ENCODE measurements at places on chromosomes 11 and 22.

- no peak for DNase-seq
Observed at GRCh38 chr11:101126551-101127196, 2.9 kb downstream of the PGR start.

- no peak for DNase-seq
Observed at GRCh38 chr11:64400102-64400501, 41.1 kb downstream of the RPS6KA4 start.

- DNase-seq = no peak
Observed at GRCh38 chr11:26949846-26950245, 44.1 kb upstream of the FIBIN start.

GRCh38 chr11:107787733-107788132 lies 70.9 kb downstream of the SLC35F2 start:
- no peak for DNase-seq

DNA sequence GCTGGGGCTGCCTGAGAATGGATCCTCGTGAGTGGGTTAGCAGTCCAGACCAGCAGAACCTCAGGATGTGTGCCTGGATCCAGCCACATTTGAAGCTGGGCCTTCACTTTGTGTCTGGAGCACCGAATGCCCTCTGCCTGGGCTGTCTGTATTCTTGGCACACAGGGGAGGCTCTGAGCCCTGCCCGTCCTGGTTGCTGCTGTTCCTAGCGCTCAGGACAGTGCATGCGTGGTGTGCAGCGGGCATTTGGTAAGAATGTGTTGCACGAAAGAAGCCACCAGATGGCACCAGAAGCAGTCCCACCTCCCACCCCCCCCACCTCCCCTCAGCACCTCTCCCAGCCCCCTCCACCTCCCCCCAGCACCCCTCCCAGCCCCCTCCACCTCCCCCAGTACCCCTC lies 4.1 kb upstream of the MAPK11 start:
- DNase-seq = no peak

GRCh38 chr11:63603180-63603518 lies 11.1 kb downstream of the PLAAT3 start:
- DNase-seq = no peak

DNA sequence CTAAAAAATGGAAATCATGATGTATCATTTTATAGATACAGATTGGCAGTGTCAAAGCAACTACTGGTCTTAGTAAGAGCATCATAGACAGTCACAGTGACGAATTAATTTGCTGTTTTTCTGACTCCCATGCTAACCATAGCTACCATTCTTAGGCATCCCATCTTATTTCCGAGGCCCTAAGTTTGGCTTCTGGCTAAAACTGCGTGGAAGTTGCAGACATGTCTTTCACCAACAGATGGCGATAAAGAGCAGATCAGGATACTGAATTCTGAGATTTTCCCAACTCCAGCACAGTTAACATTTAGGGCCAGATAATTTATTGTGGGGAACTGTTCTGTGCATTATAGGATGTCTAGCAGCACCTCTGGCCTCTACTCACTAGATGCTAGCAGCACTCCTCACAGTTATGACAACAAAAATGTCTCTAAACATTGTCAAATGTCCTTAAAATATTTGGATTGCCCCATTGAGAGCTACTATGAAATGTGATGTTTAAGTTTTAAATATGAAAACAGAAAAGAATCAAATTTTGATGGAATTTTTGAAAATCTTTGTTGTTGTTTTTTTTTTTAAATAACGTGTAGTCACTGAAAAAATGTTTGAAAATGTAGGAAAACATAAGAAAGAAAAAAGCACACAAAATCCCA lies 16.3 kb downstream of the OR2AG2 start:
- no peak for DNase-seq

GRCh38 chr11:26987272-26987671 lies 6.6 kb upstream of the FIBIN start:
- DNase-seq = no peak

DNA sequence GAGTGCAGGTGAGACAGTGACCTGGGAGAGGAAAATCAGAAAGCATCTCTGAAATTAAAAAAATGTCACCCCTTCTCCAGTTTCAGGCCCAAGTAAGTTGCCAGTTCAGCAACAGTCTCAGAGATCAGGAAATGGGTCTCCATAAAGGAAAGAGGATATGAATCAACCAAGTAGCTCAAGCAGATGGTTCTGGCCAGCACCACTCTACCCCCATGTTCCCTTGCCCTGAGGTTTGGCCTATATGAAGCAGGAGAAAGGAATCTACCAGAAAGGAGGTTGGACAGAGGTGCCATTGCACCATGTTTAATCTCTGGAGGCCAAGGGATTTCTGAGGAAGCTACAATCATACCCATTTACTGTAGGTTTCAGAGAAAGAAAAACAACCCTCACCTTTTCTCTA lies 7.7 kb downstream of the FZD4 start:
- no peak for DNase-seq

DNA sequence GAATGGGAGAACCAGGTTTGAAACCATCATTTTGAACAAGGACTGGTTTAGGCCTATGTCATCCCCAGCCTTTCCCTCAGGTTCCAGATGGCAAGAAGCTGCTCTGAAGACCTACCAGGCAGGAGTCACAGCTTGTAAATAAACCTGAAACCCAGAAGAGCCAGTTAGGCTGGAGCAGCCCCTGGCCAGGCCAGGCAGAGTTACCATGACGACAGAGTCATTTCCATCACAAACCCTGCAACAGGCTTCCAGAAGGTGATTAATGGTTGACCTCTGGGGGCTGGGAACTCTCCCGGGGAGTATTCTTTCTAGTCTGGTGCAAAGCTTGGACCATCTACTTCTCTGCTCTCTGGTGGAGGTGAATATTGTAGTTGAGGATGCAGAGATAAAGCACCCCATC lies 164.1 kb upstream of the NCAM1 start:
- DNase-seq = no peak

- DNase-seq = no peak
Observed at GRCh38 chr11:68064926-68065325, 26.1 kb downstream of the TCIRG1 start.

GRCh38 chr11:29432719-29433325 lies 584.0 kb downstream of the KCNA4 start:
- DNase-seq = no peak

DNA sequence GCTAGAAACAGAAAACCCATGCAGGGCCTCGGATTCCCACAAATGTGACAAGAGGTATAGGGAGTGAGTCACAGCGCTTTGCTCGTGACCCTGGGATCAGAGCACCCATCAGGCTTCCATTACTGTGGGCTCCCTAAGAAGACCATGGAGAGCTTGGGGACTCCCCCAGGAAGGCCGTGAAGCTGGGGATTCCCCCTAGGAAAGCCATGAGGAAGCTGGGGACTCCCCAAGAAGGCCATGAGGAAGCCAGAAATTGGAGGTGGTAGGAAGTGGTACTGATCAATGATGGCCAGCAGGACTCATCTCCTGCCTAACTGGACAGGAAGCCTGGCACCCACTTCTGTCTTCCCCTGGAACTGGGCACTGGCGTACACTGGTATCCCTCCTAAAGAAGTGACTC lies 10.1 kb upstream of the DCPS start:
- DNase-seq = no peak

- no peak for DNase-seq
Observed at GRCh38 chr11:12110714-12111548, 541 bp downstream of the MICAL2 start.

- no peak for DNase-seq
Observed at GRCh38 chr22:37547251-37547741, 13.0 kb upstream of the CDC42EP1 start.

- no peak for DNase-seq
Observed at GRCh38 chr22:24216541-24217209, 28.2 kb downstream of the GGT5 start.

DNA sequence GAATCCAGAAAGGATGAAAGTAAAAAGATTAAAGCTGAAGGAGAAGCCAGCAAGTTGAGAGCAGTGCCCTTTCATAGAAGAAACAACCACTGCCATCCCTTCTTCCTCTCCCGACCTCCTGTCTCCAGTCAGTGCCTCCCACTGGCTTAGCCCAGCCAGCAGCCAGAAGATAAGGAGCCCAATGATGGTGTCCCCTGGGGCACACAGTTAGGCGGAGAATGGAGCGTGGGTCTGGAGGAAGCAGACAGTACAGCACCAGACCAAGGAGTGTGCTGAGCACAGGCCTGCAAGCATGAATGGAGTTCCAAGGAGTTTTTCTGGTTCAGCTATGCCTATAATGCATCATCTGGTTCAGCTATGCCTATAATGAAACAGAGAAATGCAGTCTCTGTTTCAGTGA lies 54.3 kb upstream of the TNRC6B start:
- DNase-seq = no peak

DNA sequence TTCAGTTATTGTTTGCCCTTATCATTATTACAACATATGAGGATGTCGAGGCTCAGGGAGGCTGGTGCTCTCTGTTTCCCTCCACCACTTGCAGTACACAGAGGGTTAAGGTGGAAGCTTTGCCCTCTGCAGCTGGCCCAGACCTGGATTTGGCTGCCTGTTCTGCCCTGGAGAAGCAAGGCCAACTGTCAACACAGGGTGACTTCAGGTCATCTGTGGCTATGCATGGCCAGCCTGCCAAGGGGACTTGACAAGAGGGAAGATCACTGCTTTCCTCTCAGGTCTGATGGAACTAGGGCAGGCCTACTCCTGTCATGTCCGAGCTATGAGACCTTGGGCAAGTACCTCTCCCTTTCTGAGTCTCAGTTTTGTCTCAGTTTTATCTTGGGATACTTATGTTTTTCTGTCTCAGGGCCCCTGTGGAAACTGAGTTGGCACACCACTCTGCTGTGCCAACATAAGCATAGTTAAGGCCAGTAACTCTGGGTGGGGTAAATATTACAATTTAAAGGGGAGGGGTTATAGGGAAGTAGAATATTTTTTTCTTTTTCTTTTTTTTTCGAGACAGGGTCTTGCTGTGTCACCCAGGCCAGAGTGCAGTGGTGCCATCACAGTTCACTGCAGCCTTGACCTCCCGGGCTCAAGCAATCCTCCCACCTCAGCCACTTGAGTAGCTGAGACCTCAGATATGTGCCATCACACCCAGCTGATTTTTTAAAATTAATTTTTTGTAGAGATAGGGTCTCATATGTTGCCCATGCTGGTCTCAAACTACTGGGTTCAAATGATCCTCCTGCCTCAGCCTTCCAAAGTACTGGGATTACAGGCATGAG lies 2.4 kb upstream of the THRSP start:
- DNase-seq = no peak

- no peak for DNase-seq
Observed at GRCh38 chr22:27510024-27510423, 291.5 kb downstream of the MN1 start.

GRCh38 chr11:59615120-59615636 lies 396 bp downstream of the OSBP start:
- no peak for DNase-seq

GRCh38 chr11:58592760-58593472 lies 14.1 kb downstream of the ZFP91 start:
- no peak for DNase-seq

GRCh38 chr11:69637941-69638871 lies 2.8 kb upstream of the CCND1 start:
- no peak for DNase-seq

DNA sequence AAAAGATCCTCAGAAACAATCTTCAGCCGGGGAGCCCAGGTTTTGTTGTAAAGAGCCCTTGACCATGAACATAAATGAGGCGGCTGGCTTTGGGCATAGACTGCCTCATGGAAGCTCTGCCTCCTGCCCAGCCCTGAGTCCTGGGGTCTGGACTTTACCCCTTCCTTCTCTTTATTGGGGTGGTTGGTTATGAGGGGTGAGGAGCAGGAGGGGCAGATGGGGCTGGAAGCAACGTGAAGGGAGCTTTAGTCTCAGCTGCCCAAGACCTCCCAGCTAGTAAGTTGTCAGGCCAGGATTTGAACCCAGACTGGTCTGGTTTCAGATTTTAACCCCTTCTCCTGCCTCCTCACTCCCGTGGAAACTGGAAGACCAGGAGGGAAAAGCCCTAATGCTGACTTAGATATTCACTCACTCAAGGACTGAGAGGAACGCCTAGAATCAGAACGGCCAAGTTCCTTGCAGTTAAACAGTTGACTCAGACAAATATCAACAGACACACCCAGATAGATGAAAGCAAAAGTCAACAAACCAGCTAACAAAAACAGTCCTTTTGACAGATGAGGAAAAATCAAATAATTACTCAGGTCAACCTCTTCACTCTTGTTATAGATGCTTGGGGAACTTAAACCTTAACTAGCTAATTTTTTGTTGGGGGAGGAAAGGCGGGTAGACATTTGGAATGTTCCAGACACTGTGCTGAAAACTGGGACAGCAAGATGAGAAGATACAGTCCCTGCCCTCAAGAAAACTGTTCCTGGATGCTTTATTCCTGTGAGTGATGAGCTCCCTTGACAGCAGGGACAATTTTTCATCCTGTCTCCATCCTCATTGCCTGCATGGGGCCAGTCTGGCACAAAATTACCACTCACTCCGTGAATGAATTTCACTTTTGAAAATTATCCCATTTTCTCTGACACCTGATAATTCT lies 20.8 kb upstream of the ARRB1 start:
- DNase-seq = no peak

All from GOT3 (cell line).